ENCODE measurements at places on chromosomes 5 and 9.

- DNase-seq: no peak
These were observed 6.8 kb downstream of the NDST1 start for GRCh38 chr5:150514708-150515211.

DNA sequence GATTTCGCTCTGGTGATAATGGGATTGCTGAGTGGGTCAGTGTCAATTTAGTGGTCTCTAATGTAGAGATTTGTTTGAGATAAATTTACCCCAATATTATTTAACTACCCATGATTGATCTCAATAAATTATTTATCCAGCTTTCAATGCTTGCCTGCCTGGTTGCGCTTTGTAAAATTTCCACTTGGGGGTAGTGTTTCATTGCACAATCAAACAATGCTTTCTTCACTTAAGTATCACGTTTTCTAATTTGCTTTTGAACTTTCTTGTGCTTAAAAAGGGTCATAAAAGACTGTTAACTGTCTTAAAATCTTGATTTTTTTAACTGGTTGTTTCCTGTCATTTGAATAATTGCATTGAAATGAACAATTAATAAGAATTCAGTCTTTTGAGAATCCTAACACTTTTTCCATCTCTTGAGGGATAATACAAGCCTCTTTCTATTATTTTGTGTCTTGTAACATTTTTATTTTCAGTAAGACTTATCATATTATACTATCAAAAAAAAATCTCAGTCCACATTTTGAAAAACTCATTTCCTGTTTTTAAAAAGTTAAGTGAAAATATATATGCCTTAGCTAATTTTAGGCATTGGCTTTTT lies 18.7 kb downstream of the HSD17B4 start:
- DNase-seq: no peak

GRCh38 chr5:52925001-52925400 lies 64.2 kb upstream of the ITGA2 start:
- DNase-seq: no peak

DNA sequence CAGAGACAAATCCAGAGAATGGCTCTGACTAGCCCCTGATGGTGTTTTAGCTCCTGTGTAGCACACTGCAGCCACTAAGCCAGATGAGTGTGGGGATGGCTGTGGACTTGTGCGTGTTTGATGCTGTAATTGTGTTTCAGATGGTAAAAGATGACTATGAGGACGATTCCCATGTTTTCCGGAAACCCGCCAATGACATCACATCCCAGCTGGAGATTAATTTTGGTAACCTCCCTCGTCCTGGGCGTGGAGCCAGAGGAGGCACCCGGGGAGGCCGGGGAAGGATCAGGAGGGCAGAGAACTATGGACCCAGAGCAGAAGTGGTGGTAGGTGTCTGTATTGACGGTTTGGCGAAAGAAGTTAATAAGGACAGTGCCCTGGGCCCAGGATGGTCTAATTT lies 38.0 kb downstream of the HABP4 start:
- DNase-seq: no peak

DNA sequence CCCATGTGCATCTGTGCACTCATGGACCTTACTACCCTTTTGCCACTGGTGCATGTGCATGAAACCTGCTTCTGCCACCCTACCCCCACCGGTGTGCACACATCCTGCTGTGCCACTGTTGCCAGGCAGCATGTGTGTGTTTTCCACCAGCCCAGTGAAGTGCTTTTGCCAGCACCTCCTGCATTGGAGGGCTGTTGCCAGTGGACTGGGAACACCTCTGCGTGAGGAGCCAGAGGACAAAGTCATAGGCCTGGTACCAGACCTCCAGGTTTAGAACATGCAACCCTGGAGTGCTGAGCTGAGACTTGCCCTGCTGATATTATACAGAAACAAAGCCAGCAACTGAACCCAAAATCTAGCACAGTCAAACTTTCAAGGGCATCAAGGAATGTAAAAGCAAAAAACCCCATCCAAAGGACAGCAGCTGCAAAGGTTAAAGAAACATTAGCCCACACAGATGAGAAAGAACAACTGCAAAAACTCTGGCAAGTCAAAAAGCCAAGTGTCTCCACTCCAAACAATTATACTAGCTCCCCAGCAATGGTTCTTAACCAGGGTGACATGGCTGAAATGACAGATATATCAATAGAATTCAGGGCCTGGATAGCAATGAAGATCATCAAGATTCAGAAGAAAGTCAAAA lies 70.6 kb upstream of the PTPN3 start:
- DNase-seq: no peak

GRCh38 chr5:38515092-38515491 lies 41.4 kb downstream of the LIFR start:
- no peak for DNase-seq

GRCh38 chr5:118060833-118061232 lies 927.5 kb downstream of the DTWD2 start:
- DNase-seq: no peak

DNA sequence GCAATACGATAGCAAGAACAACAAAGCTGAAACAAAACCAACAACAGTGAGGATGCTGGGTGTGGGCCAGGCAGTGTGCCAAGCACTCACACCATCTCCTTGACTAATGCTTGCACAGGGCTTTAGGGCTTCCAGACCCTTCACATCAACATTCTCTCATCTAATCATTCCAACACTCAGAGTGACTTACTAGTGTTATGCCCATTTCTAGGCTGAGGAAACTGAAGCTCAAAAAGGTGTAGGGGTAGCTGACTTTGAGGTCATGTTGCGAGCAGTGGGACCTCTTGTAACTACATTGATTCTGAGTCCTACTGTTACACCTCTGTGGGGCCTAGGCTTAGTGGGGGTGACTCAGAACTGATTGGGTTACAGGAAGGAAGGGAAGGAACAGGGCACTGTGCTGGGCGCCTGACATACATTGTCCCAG lies 9.7 kb downstream of the ANGPTL2 start:
- DNase-seq: no peak

- no peak for DNase-seq
These were observed 29.9 kb upstream of the OBP2B start for GRCh38 chr9:133238851-133239532.

GRCh38 chr5:102283102-102283797 lies 12.8 kb downstream of the SLCO4C1 start:
- DNase-seq: no peak

All from fibroblast of skin of left biceps (primary cell).